ENCODE measurements at places on chromosomes 4 and X. TPM values are rescaled to one million over a fixed set of nuclear protein-coding genes. Genes with fewer than 3 reads are reported as not detected.

The HSD17B10 gene
- total RNA-seq: 113 TPM

The TRAM1L1 gene
- total RNA-seq: not detected

The TLL1 gene
- total RNA-seq: not detected

The SFRP2 gene
- not detected for total RNA-seq

The MTNR1A gene
- total RNA-seq: not detected

The TKTL1 gene
- 1.5 TPM for total RNA-seq

The CTAG1B gene
- total RNA-seq: not detected

The FANCB gene
- 14.6 TPM for total RNA-seq

The SYNPO2 gene
- total RNA-seq: 0.74 TPM

The RASGEF1B gene
- total RNA-seq: 2.4 TPM

The HELT gene
- not detected for total RNA-seq

The NOX1 gene
- not detected for total RNA-seq

The SERTM2 gene
- not detected for total RNA-seq

The FAT1 gene
- total RNA-seq: not detected

All from activated CD8-positive, alpha-beta T cell treated with anti-CD3 and anti-CD28 coated beads, Interleukin-2, amount 10 ng/mL, durations not matched to agents 7 days and 5 days (primary cell).